ENCODE measurements at places on chromosomes 12 and 14.

- no peak for DNase-seq
Observed at GRCh38 chr14:24368212-24368561, 203 bp downstream of the NFATC4 start.

- no peak for DNase-seq
Observed at GRCh38 chr14:95652690-95653089, 33.5 kb upstream of the TCL1B start.

DNA sequence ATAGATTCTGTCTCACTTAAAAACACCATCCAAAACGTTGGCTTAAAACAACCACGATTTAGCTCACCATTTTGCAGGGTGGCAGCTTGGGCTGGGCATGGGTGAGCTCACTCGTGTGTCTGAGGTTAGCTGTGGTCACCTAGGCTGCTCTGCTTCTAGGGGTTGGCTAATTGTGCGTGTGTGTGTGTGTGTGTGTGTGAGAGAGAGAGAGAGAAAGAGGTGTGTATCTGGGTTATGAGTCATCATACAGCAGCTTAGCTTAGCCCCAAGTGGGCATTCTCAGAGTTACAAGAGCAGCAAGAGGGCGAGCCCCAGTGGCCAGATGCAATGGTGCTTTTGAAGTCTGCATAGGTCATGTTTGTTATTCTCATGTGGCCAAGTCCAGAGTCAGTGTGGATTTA is 6.0 kb downstream of the FBXW8 start:
- DNase-seq: peak; percentile 37

DNA sequence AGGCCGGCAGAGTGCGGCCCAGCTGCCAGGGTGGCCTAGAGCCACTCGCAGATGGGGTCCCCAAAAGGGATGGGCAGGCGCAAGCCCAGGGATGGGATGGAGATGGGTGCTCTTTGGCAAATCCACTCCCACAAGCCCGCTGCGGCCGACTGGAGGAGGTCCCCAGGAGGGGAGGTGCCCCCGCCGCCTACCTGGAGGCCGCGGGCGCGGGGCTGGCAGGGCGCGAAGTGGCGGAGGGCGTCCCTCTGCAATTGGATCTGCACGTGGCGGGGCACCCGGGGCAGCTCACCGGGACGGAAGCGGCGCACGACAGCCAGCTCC is 730 bp downstream of the PPP1R3E start:
- no peak for DNase-seq

All from activated naive CD4-positive, alpha-beta T cell treated with anti-CD3 and anti-CD28 coated beads, Interleukin-2, amount 50 U/mL, for 16 hours (primary cell).